ENCODE measurements at places on chromosomes 7 and 10.

DNA sequence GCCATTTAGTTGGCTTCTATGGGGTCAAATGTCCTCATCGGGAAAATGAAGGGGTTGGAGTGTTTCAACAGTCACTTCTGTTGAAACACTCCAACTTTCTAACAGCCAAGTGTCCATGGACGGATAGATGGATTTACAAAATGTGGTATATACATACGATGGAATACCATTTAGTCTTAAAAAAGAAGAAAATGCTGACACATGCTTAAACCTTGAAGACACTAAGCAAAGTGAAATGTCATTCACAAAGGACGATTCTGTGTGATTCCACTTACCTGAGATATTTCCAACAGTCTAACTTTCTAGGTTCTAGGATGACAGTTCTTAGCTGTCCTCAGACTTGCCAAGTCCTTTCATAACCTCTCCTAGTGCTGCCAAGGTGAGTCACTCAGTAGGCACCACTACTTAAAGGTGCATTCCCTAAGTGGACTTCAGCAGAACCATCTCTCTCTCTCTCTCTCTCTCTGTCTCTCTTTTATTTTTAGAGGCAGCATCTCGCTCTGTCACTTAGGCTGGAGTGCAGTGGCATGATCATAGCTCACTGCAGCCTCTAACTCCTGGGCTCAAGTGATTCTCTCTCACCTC, 69.0 kb downstream of the DENND2A start:
- no peak for DNase-seq

DNA sequence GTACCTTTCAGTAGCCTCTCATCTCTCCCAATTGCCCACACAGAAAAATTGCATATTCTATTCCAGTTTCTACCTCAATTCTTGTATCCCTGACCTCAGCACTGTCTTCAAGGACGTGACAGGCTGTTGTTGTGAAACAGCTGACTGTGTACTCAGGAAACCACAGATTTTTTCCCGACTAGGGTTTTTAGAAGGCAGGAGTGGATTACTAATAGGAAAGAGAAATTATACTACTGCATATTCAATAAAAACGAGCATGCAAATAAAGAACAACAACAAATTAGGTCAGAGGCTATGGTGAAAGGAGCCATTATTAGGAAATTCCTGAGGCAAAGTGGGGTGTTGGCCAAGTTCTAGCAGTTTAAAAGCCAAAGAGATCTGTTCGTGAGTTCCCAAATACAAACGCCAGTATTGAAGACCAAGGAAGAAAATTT, 93.4 kb downstream of the DOCK4 start:
- DNase-seq: no peak

GRCh38 chr10:66786709-66787108, 139.1 kb upstream of the LRRTM3 start:
- no peak for DNase-seq

DNA sequence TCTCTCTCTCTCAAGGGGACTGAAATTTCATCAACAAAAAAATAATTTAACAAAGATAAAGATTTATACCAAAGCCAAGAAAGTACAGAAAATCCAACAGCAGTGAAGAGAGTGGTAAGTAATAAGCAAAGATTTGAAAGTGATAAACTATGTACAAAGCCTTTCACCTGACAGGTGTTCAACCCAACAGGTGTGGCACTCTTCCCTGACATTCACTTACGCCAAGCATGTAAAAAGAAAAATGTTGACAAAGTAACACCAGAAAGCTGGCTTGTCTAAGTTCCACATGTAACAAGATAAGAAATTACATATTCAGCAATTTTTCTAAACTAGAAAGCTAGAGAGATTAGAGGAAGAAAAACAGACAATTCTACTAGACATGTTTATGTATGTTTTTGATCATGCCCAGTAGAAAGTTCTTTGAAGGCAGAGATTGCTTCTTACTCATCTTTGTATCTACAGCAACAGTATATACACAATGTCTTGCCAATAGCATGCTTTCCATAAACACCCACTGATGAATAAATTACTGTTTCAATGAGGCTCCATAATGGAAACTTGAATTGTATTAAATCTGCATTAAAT, 468.5 kb downstream of the PARD3 start:
- DNase-seq: no peak

- peak; percentile 33 for DNase-seq
Observed at GRCh38 chr7:74453322-74454011, at the start of gene GTF2IRD1. Gene GTF2IRD1 (plus strand): TSS chr7:74453906. CDS start chr7:74508081, 54,175 bp downstream.

- no peak for DNase-seq
Observed at GRCh38 chr7:132996581-132997242, 85.2 kb downstream of the CHCHD3 start.

DNA sequence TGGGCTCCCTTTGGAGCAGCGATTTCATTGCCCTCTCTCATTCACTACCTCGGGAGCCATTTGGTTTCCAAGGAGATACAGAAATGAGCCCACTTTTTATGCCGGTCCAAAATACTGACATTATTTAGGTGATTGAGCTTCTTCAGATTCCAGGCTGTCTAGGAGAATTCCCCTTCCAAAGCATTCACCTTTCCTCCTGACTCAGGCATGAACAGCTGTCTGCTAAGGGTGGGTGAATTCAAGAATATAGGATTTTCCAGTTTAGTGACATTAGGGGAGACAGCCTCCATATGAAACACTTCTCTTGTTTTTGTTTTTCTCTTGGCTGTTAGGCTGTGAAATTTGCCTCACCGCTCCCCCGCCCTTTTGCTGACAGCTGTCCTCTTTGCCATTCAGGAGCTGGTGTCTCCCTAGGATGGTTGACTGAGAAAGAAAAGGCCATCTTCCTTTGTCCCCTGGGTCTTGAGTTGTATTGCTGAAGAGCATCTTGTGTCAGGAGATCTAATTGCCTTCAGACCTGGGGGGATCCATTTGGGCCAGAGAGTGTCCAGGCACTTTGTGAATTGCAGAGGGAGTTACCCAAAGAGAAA, 56.7 kb downstream of the LRRC4 start:
- no peak for DNase-seq

GRCh38 chr10:62373995-62374861, at the start of gene ZNF365:
Gene ZNF365 (plus strand): TSS chr10:62374369. CDS start chr10:62376194, 1,825 bp downstream.
- peak; percentile 38 for DNase-seq

GRCh38 chr7:130332259-130333053, 12.2 kb upstream of the CPA5 start:
- DNase-seq: no peak

GRCh38 chr7:12851142-12851541, 163.7 kb downstream of the ARL4A start:
- no peak for DNase-seq

- DNase-seq: no peak
Observed at GRCh38 chr10:112531421-112531820, 84.4 kb downstream of the VTI1A start.

- DNase-seq: no peak
Observed at GRCh38 chr10:58436071-58436470, 50.9 kb downstream of the TFAM start.

DNA sequence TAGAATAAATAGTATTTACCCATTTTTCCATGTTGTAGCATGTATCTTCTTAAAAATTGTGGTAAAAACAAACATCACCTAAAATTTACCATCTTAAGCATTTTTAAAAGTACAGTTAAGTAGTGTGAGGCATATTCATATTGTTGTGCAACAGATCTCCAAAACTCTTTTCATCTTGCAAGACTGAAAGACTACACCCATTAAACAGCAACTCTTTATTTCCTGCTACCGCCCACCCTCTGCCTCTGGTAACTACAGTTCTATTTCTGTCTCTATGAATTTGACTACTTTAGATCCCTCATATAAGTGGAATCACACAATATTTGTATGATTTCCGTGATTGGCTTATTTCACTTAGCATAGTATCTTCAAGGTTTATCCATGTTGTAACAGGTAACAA, 40.0 kb upstream of the AGBL3 start:
- DNase-seq: no peak

- no peak for DNase-seq
Observed at GRCh38 chr7:98206451-98207330, 4.5 kb upstream of the BHLHA15 start.

DNA sequence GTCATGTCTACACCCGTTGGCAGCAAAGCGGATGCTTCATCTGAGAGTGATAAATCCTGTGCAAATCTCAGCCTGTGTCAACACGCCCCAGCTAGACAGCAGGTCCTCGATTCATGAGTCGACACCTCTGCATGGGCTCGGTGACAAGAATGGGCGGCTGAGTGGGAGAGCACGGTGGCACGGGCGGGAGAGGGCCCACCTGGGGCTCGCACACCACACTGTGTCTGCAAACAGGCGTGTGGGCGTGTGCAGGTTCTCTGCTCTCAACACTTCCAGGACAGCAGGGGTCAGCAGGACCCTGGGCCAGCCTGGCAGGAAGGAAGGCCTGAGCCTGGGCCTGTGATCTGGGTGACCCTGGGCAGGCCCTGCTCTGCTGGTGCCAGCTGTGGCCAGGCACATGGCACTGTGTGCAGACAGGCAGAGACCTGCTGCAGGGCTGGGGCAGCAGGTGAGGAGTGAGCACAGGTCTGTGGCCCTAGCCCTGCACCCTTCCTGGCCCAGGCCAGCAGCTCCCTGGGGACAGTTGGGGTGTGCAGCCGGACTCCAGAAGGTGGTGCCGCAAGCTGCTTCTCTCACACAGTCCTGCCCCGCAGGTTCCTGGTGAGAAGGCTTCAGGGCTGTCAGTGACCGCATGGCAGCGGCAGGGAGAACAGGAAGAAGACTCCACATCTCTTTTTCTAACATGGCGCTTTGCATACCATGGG, 216.4 kb downstream of the ELFN1 start:
- DNase-seq: no peak

GRCh38 chr7:80428161-80429054, 83.5 kb downstream of the GNAT3 start:
- no peak for DNase-seq

DNA sequence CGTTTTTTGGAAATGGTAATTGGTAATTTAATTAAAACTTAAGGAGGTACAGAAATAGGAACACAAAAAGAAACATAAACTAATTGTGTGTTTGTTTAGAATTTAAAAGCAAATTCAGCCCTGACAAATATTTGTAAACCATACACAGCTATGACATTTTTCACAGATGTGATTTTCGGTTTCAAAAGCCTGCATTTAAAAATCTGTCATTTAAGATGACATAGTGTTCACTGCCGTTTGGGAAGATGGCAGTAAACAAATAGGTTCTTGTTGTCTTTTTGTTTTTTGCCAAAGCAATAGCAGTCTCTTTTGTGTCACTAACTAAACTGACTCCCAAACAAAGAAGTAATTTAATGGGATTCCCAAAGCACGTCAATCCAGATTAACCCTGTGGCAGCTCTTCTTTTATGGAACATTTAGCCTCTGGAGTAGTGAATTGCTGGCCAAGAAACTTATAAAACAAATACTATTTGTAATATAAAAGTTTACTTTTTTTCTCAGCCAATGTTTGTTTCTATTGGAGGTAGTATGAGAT, 697.6 kb downstream of the PHTF2 start:
- DNase-seq: no peak

DNA sequence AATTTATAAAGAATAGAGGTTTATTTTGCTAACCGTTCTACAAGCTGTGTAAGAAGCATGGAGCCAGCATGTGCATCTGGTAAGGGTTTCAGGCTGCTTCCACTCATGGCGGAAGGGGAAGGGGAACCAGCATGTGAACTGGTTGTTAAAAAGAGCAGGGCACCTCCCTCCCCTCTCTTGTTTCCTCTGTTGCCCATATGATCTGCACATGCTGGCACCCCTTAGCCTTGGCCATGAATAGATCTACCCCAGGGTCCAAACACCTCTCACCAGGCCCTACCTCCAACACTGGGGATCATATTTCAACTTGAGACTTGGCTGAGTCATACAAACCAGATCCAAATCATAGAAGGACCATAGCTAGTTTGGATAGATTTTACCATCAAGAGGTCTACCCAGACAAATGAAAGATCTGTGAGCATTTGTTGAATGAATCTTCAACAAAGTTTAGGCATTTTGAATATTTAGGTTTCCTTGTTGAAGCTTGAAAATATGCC, 36.0 kb upstream of the NRP1 start:
- no peak for DNase-seq

DNA sequence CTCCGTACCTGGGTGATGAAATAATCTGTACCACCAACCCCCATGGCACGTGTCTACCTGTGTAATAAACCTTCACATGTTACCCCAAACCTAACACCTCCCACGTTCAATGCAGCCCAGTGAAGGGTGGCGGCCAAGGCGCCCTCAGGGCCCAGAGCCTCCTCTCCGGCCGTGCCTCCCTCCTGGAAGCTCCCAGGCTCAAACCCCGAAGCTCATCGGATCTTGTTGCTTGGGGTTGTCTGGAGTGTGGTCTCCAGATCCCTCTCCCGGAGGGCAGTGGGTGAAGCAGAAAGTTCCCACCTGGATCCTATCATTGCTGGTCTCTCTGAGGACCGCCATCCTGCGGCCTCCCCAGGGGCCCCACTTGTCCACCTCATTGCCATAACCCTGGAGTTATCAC, 9.4 kb upstream of the KNDC1 start:
- no peak for DNase-seq

DNA sequence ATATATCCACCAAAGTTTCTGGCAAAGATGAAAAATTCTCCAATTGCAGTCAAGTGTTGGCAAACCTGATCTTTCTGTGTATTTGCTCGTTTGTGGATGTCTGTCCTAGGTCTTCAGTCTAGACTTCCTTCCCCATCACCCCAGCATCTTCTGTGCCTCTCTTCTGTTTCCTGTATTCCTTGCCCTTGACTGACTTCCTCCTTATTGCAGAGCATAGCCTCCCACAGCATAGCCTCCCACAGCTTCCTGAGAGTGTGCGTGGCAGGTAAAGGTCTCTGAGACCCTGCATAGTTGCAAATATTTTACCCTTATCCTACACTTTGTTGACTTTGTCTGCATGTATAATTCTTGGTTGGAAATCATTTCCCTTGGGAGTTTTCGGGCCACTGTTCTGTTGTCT, 18.4 kb downstream of the SLC18A2 start:
- DNase-seq: no peak

DNA sequence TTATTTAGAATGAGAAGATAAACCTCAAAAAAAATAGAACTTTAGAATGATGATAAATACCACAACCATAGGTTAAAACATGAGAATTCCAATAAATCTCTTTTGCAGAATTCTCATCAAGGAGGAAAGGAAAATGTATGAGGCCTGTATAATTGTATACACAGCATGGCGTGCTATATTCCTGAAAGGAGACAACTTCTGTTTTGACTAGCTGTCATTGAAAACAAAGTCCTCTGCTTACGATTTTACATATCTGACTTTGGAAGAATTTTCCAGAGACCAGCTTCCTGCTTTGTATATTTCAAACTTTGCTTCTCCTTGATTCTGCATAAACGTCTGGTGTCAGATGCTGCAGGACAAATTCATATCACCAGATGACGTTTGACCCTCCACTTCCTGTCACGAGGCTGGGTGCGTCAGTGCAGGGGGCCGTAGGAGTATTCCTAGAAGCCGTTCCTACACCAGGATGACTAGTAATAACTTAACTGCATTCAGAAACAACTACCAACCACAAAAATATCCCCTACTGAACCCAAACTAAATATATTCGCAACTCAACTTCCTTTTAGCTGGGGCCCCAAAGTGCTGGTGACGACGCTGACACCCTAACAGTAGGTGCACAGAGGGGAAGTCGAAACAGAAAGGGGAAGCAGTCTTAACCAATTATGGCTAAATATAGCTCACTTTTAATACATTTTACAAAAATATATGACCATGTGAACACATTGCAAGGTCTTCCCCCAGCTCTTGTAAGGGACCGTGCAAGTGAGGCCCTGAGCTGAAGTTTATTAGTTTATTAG, 178.6 kb upstream of the INHBA start:
- DNase-seq: peak; percentile 63

Measured in stimulated activated CD4-positive, alpha-beta T cell treated with anti-CD3 and anti-CD28 coated beads, Interleukin-12 subunit alpha, Interleukin-12 subunit beta, amount 100 ng/mL, for 4 hours (primary cell).